ENCODE measurements at places on chromosomes 13 and 19. TPM values are rescaled to one million over a fixed set of nuclear protein-coding genes. Genes with fewer than 3 reads are reported as not detected.

DNA sequence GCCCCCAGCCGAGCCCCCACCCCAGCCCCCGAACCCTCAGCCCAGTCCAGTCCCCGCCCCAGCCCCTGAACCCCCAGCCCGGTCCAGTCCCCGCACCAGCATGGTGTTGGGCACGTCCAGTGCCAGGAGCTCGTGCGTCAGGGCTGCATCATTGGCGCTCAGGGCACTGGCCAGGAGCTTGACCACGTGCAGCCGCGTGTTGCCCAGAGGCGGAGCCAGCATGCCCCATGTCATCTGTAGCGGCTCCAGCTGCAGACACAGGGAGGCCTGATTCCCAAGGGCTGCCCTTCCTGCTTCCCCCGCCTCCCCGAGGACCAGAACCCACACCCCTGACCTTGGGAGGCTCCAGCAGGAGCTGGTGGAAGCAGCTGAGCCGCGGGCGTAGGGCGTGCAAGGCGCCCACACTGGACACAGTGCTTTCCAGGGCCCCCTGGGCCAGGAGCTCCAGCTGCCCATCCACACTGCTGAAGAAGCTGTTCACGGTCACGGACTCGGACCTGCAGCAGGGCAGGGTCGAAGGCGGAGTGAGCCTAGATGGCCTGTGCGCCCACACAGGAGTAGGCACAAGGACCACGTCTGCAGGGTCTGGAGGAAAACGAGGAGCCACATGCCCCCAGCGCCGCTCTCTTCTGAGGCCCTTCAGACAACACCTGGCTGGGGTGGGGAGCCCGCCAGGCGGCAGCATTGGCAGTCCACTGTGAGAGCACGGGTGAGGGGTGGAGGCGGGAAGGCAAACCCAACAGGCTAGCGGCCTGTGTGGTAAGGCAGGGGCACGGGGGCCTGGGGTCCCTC lies 12.8 kb upstream of the TMEM86B start:
- no peak overlapping the region for H3K4me3 ChIP-seq
- peaks cover 73% of the 10 kb centered on the region for H3K36me3 ChIP-seq
- H3K27me3 ChIP-seq = no peaks in the 10 kb centered on the region
- no peak overlapping the region for H3K27ac ChIP-seq
- no peak for DNase-seq

DNA sequence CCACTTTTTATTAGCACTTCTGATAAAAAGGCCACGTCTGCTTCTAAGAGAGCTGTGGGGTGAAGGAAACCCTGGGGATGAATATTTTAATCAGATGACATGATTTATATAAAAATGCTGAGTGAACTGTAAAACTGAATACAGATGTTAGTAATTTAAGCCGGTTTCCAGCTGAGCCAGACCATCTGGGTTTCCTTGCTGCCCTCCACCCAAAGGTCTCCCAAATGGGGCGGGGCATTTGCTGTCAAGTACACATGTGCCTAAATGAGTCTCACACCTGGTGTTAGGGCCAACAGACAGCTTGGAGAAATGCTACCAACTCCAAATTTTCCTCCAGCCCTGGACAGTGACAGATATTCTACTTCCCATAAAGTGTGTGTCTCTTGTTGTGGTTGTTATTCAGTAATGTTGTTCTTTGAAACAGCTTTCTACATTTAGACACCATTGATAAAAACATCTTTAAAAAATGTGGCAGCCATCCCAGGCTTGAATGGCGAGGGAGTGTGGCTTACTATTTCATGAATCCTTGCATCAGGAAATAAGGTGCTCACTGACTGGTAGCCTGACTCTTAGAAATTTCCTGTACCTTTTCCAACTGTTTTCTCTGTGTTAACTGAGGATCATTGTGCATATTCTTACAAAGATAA lies 350.4 kb downstream of the MTUS2 start:
- no peaks in the 10 kb centered on the region for H3K4me1 ChIP-seq
- H3K4me3 ChIP-seq = no peak overlapping the region
- DNase-seq = no peak

- H3K36me3 ChIP-seq = no peaks in the 10 kb centered on the region
- no peak overlapping the region for H3K4me3 ChIP-seq
- H3K27me3 ChIP-seq = no peaks in the 10 kb centered on the region
- H3K27ac ChIP-seq = no peak overlapping the region
Observed at GRCh38 chr13:113991191-113991669, 17.4 kb upstream of the C13orf46 start.

DNA sequence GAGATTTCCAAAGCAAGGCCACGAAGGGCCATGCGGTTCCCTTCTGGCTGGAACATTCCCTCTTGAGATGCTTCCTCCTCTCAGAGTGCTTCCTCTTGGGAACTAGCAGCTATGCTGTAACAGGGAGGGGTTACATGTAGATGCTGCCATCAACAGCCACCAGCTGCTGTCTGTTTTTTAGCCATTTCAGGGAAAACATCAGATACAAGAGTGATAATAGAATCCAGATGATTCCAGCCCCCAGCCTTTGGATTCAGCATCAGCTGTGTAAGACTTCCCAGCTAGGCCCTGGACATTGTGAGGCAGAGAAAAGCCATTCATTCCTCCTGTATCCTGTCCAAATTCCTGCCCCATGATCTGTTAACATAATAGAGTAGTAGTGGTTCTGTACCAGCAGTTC lies 8.2 kb upstream of the ZNF177 start:
- H3K36me3 ChIP-seq = peaks cover 16% of the 10 kb centered on the region
- no peak overlapping the region for H3K4me3 ChIP-seq
- H3K4me1 ChIP-seq = no peaks in the 10 kb centered on the region
- H3K27me3 ChIP-seq = no peaks in the 10 kb centered on the region
- H3K27ac ChIP-seq = no peak overlapping the region

- H3K4me1 ChIP-seq = no peaks in the 10 kb centered on the region
- H3K27ac ChIP-seq = no peak overlapping the region
- H3K27me3 ChIP-seq = no peaks in the 10 kb centered on the region
- H3K4me3 ChIP-seq = no peak overlapping the region
- no peak for DNase-seq
- no peaks in the 10 kb centered on the region for H3K36me3 ChIP-seq
Observed at GRCh38 chr13:25847145-25847544, 204.7 kb downstream of the SHISA2 start.

GRCh38 chr13:110314516-110315245 lies 7.6 kb downstream of the COL4A2 start:
- no peaks in the 10 kb centered on the region for H3K36me3 ChIP-seq
- no peaks in the 10 kb centered on the region for H3K27me3 ChIP-seq
- no peak for DNase-seq
- H3K27ac ChIP-seq = no peak overlapping the region
- H3K4me3 ChIP-seq = no peak overlapping the region

GRCh38 chr19:3852614-3853254 lies 16.1 kb downstream of the ZFR2 start:
- H3K4me3 ChIP-seq = no peak overlapping the region
- H3K27ac ChIP-seq = no peak overlapping the region
- no peaks in the 10 kb centered on the region for H3K36me3 ChIP-seq
- H3K27me3 ChIP-seq = no peaks in the 10 kb centered on the region
- H3K4me1 ChIP-seq = no peaks in the 10 kb centered on the region

- no peaks in the 10 kb centered on the region for H3K36me3 ChIP-seq
- H3K4me3 ChIP-seq = no peak overlapping the region
- H3K27ac ChIP-seq = no peak overlapping the region
- H3K27me3 ChIP-seq = no peaks in the 10 kb centered on the region
- DNase-seq = no peak
Observed at GRCh38 chr13:50629966-50630365, 213.5 kb downstream of the DLEU7 start.

- H3K27ac ChIP-seq = no peak overlapping the region
- DNase-seq = no peak
- H3K4me1 ChIP-seq = no peaks in the 10 kb centered on the region
- no peaks in the 10 kb centered on the region for H3K36me3 ChIP-seq
Observed at GRCh38 chr13:46082324-46082723, 22.5 kb downstream of the CPB2 start.

GRCh38 chr19:46530636-46531035 lies 35.0 kb upstream of the PNMA8B start:
- no peak overlapping the region for H3K4me3 ChIP-seq
- H3K27ac ChIP-seq = no peak overlapping the region
- H3K27me3 ChIP-seq = no peaks in the 10 kb centered on the region
- DNase-seq = no peak
- no peaks in the 10 kb centered on the region for H3K36me3 ChIP-seq
- no peaks in the 10 kb centered on the region for H3K4me1 ChIP-seq

DNA sequence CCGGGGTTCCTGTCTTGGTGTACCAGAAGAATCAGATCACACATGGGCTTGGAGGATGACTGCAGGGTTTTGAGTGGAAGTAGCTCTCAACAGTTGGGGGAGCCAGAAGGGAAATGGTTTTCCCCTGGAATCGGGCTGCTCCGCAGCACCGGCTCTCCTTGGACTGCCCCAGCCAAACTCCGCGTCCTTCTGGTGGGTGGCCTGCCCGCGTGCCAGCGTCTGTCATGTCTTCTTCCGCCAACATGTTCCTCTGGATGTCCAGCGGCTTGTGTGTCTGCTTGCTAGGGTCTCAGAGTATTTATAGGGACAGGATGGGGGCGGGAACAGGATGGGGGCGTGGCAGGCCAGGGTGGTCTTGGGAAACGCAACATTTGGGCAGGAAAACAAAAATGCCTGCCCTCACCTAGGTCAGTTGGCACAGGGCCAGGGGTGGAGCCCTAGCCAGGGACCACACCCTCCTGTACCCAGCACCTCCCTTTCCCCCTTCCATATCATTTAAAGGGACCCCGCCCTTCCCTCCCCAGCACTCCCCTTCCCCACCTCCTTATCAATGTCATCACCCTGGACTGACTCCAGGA lies 1.3 kb upstream of the ZNF30 start:
- no peaks in the 10 kb centered on the region for H3K36me3 ChIP-seq
- no peaks in the 10 kb centered on the region for H3K27me3 ChIP-seq
- H3K4me3 ChIP-seq = no peak overlapping the region
- H3K4me1 ChIP-seq = peaks cover 12% of the 10 kb centered on the region
- H3K27ac ChIP-seq = no peak overlapping the region

- no peak overlapping the region for H3K4me3 ChIP-seq
- no peaks in the 10 kb centered on the region for H3K36me3 ChIP-seq
- no peak overlapping the region for H3K27ac ChIP-seq
- H3K4me1 ChIP-seq = peaks cover 27% of the 10 kb centered on the region
- no peaks in the 10 kb centered on the region for H3K27me3 ChIP-seq
Observed at GRCh38 chr19:17138937-17139598, 63.5 kb downstream of the MYO9B start.

GRCh38 chr19:38806371-38806770 lies 6.4 kb downstream of the LGALS4 start:
- no peak overlapping the region for H3K27ac ChIP-seq
- H3K36me3 ChIP-seq = no peaks in the 10 kb centered on the region
- no peaks in the 10 kb centered on the region for H3K27me3 ChIP-seq
- H3K4me3 ChIP-seq = no peak overlapping the region
- no peak for DNase-seq

- no peaks in the 10 kb centered on the region for H3K4me1 ChIP-seq
- no peak overlapping the region for H3K27ac ChIP-seq
- peaks cover 33% of the 10 kb centered on the region for H3K36me3 ChIP-seq
- no peak overlapping the region for H3K4me3 ChIP-seq
Observed at GRCh38 chr19:17060802-17061201, 14.4 kb downstream of the HAUS8 start.

- no peaks in the 10 kb centered on the region for H3K4me1 ChIP-seq
- H3K4me3 ChIP-seq = no peak overlapping the region
- no peak overlapping the region for H3K27ac ChIP-seq
- no peaks in the 10 kb centered on the region for H3K27me3 ChIP-seq
- no peaks in the 10 kb centered on the region for H3K36me3 ChIP-seq
Observed at GRCh38 chr13:25380082-25380481, 8.3 kb downstream of the ATP8A2 start.

DNA sequence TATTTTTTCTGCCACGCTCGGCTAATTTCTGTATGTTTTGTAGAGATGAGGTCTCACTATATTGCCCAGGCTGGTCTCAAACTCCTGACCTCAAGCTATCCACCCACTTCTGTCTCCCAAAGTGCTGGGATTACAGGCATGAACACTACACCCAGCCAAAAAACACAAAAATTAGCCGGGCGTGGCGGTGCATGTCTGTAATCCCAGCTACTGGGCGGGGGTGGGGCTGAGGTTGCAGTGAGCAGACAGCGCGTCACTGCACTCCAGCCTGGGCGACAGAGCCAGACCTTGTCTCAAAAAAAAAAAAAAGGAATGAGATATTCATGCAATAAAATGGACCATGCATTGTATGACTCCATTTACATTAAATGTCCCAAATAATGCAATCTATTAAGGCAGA lies 32.2 kb downstream of the VASP start:
- H3K36me3 ChIP-seq = no peaks in the 10 kb centered on the region
- peaks cover 14% of the 10 kb centered on the region for H3K4me1 ChIP-seq
- H3K4me3 ChIP-seq = no peak overlapping the region
- no peak overlapping the region for H3K27ac ChIP-seq

DNA sequence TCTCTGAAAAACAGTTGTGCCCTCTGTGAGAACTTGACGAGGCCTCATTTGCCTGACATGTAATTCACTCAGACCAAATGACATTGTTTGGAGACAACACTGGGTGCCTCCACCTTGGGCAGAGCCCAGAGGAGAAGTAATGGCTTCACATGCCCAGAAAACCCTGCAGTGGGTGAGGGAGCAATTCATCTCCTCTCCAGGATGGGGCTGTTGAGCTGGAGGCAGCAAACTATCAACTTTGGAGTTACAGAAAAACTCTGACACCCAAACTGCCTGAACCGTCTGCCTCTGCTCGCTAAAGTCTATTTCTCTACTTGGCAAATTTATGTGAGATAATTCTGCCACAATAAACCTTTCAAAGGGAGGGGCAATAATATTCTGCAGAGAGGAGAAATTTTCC lies 146.9 kb downstream of the DCLK1 start:
- no peak overlapping the region for H3K27ac ChIP-seq
- no peaks in the 10 kb centered on the region for H3K36me3 ChIP-seq
- no peaks in the 10 kb centered on the region for H3K4me1 ChIP-seq

DNA sequence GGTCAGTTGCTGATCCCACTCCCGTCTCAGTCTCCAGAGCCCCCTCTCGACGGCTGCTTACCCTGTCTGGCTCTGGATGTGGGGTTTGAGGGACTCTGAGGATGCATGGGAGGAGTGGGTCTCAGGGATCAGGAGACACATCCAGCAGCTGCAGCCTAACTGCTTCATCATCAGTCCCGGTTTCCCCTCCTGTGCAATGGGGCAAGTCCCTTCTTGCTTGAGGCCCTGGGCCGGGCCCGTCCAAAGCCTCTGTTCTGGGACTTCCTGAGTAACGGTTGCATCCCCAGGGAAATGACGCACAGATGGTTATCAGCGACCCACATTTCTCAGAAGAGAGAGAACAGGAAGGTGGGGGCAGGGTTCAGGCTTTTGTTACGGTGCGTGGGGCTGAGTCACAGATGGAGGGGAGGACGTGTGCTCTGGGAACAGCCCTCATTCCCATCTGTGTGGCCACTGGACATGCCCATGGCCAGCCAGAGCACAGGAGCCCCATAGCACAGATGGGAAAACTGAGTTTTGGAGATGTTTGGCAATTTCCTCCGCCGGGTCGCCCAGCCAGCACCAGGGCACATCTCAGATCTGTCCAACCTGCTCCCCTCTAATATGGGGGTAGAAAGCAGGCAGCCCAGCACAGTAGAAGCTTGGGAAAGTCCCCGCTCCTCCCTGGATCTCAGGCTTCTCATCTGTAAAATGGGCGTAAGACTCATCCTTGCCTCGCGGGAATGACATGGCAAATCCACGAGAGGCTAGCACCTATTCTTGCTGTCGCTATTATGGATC lies 19.3 kb downstream of the GNA15 start:
- H3K36me3 ChIP-seq = no peaks in the 10 kb centered on the region
- peaks cover 10% of the 10 kb centered on the region for H3K4me1 ChIP-seq
- H3K27me3 ChIP-seq = no peaks in the 10 kb centered on the region

IGFL1 gene
- total RNA-seq = not detected

STARD13 gene
- total RNA-seq = 1.2 TPM

FFAR1 gene
- total RNA-seq = 0.34 TPM

OR7G3 gene
- total RNA-seq = not detected

ATP8B3 gene
- total RNA-seq = 6.0 TPM

TJP3 gene
- not detected for total RNA-seq
